Activated T-cell treated with anti-CD3 and anti-CD28 coated beads, Interleukin-2, amount 50 U/mL, for 24 hours (primary cell): ENCODE measurements at places on chromosomes 7 and 10.

DNA sequence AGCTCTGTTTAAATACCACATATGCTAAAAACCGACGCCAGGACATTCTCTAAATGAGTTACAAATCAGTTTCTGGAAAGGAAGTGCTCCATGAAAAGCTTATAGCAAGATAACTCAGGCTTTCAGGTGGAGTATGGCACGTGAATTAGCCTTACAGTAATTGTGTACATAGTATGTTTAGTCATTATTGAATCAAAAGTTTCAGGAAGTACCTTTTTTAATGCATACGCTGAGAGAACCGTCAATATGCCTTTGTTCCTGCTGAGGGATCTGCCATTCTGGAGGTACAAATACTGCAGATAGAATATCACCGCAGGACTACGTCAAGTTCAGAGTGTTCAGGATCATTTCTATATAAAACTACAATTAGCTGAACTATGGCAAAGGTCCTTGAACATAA is 45.7 kb downstream of the ANKMY2 start:
- no peak for DNase-seq

DNA sequence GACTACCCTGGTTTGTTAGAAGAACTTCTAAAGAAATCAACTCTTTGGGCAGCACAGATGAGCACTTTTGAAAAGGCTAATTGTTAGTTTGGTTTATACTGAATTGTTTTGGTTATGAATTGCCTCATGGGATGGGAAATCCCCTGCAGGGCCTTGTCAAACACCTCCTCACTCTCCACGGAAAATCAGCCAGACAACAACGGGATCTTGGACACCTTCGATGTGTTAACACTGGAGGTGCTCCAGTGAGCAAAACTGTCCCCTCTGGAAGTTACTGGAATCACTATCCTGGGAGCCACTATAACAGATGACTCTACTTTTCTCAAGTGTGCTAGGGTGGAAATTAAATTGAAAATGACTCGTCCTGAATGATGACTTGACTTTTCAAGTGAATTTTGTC is 38.7 kb downstream of the CDK6 start:
- peak; percentile 58 for DNase-seq

- DNase-seq: no peak
Observed at GRCh38 chr7:67671006-67671548, 674.4 kb downstream of the TYW1 start.

DNA sequence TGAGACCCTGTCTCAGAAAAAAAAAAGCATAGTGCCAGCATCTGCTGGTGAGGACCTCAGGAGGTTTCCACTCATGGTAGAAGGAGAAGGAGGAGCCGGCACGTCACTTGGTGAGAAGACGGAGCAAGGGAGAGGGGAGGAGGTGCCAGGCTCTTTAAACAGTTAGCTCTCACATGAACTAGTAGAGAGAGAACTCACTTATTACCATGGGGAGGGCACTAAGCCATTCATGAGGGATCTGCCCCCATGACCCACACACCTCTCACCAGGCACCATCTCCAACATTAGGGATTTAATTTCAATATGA is 62.9 kb upstream of the VKORC1L1 start:
- DNase-seq: no peak

DNA sequence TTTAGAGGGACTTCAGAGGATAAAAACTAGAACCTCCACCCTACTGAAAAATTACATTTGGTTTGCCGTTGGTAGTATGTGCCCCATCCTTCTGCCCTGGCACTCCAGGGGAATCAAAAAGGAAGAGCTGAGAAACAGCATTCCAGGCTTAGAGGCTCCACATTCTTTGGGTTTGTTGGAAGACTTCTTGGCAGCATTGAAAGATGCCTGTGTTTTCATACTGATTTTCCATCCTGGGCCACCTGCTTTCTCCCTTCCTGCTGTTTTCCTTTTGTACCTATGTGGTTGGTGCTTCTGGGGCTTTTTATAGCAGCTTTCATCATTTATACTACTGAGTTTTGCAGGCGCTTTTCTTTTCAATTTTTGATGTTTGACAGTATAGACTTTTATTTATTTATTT is 61.7 kb downstream of the AUTS2 start:
- DNase-seq: no peak

GRCh38 chr10:123402656-123403055 is 248.5 kb downstream of the BUB3 start:
- no peak for DNase-seq

GRCh38 chr7:137772316-137772715 is 74.5 kb downstream of the DGKI start:
- no peak for DNase-seq

GRCh38 chr10:62136931-62137330 is 131.7 kb downstream of the RTKN2 start:
- DNase-seq: no peak
